Activated T-helper 1 cell treated with anti-CD3 and anti-CD28 coated beads, Interleukin-12 subunit alpha, Interleukin-12 subunit beta, Interleukin-2, Interleukin-4 antibody, amounts not matched to agents 30 ng/mL and 10 ng/mL and 1 ng/mL, durations not matched to agents 14 hours and 24 hours and 36 hours (primary cell): ENCODE measurements at places on chromosomes 4 and X. TPM values are rescaled to one million over a fixed set of nuclear protein-coding genes. Genes with fewer than 3 reads are reported as not detected.

The UCP1 gene
- not detected in 2 replicates for total RNA-seq

The TMEM184C gene
- 21.6 and 22.7 TPM in 2 replicates for total RNA-seq

The MAGEB10 gene
- total RNA-seq: not detected in 2 replicates

The RAB33A gene
- 20.5 and 21.5 TPM in 2 replicates for total RNA-seq

The RRH gene
- 0.13 TPM in 1 of 2 replicates, not detected in the other for total RNA-seq

The RCHY1 gene
- total RNA-seq: 25.0 and 25.6 TPM in 2 replicates

The PCDH11X gene
- not detected in 2 replicates for total RNA-seq

The CSAG1 gene
- total RNA-seq: not detected in 2 replicates

The XKRX gene
- total RNA-seq: 0.39 and 0.51 TPM in 2 replicates

The IGFBP7 gene
- not detected in 2 replicates for total RNA-seq

GRCh38 chrX:129679901-129680300, 25.1 kb upstream of the APLN start:
- DNase-seq: no peak

DNA sequence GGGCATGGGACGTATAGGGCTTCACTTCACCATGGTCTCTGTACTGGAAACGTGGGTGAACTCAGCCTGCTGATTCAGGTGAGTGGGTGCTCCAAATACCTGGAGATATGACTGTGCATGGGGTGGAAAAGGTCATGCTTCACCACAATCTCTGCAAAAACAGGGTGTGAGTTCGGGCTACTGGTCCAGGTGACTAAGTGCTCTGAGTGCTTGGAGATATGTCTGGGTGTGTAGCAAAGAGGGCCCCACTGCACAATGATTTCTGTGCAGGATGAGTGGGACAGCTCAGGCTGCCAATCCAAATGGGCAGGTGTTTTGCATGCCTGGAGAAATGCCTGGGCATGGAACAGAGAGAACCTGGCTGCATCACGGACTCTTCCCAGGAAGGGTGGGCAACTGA, 11.2 kb upstream of the CPXCR1 start:
- DNase-seq: no peak

GRCh38 chrX:10042055-10042454, 74.9 kb downstream of the CLDN34 start:
- no peak for DNase-seq

DNA sequence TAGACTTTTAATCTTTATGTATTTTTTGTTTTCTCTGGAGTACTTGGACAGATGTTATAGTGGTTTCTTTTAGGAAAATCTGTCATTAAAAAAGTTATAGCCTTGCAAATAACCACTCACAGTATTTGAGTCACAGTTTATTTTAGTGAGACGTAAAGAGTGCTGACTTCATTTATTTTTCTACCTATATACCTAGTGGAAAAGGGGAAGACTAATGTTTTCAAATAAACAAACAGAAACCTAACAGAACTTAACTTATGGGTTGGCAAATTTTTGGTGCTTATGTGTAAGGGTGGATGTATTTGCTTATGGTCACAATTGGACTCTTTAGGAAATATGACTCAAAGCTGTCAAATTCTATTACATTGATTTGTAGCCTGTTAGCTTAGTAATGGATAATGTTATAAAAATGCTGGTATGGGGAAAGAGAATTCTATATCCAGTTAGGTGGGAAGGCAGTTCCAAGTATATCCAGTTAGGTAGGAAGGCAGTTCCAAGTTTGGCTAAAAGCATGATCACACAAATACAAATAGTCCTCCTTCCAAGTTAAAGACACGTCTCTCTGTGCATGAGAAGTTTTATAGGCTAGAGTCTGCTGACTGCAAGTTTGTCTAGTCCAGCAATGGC, 61.9 kb downstream of the SLC9A6 start:
- DNase-seq: no peak

DNA sequence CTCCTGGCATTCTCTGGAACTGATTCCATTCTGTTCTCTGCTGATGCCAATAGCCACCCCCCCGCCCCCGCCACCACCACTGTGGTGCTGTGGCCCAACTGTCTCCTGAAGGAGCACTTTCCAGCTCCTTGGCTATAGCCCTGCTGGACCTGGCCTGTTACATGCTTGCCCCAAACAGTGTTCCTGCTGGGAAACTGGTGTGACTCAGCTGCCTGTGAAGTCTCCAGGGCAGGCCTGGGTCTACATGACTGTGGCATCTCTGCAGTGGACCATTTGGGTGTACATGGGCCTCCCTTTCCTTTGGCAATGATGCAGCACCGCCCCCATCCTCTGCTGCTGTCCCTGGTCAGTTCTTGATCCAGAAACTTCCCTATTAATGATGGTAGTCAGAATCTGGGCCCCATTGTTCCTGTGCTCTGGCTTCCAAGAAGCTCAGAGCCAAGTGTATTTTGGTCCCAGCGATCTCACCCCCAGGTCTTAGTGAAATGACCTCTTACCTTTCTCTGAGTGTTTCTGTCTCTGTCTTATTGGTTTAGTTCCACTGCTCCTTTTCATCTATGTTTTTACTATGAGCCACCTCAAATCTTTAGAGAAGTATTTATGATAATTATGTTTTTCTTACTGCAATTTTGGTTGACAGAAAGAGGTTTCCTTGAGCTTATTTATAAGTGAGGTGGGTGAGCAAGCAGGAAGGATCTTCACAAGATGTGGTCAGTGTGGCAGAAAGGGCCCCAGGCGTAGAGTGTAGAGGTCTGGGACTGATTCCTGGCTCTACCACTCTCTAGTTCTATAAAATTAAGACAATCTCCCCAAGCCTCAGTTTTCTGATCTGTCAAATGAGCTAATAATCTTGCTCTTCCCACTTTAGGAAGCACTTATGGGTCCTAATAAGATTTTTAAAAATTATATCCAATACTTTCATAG, 210.7 kb upstream of the EOLA2 start:
- no peak for DNase-seq

DNA sequence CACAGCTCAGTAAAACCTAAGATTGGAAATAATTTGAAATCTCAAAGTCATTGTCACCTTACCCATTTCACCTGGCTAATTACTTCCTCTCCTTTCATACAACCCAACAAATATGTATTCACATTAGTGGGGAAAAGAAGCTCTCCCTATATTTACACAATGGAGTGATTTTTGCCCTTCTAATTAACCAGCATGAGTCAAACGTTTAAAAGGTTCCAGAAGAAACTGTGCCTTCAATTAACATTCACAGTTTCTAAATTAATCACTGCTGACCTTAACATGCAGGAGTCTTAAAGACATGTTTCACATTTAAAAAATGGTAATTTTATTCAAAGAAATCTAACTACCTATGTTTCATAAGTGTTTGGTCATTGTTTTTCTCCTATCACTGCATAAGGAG, 254.6 kb downstream of the CBLL2 start:
- DNase-seq: no peak

GRCh38 chrX:39734174-39734776, 363.5 kb downstream of the BCOR start:
- no peak for DNase-seq

DNA sequence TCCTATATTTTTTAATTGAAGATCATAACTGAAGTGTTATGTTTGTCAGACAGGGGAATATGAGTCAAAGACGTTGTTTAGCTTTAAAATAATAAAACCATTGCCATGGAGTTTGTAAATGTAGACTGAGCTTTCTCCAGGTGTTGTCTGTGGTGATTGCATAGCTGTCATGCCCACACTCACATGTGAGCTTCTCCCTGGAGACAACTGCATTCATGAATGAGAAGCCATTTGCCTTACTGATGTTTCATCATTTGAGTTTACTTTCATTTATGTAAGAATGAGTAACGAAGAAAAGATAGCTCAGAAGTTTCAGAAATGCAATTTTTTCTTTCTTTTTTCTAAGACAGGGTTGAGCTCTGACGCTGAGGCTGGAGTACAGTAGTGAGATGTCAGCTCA, 339.1 kb downstream of the GALNTL6 start:
- no peak for DNase-seq

GRCh38 chrX:21708116-21708515, 49.8 kb downstream of the SMPX start:
- DNase-seq: no peak

DNA sequence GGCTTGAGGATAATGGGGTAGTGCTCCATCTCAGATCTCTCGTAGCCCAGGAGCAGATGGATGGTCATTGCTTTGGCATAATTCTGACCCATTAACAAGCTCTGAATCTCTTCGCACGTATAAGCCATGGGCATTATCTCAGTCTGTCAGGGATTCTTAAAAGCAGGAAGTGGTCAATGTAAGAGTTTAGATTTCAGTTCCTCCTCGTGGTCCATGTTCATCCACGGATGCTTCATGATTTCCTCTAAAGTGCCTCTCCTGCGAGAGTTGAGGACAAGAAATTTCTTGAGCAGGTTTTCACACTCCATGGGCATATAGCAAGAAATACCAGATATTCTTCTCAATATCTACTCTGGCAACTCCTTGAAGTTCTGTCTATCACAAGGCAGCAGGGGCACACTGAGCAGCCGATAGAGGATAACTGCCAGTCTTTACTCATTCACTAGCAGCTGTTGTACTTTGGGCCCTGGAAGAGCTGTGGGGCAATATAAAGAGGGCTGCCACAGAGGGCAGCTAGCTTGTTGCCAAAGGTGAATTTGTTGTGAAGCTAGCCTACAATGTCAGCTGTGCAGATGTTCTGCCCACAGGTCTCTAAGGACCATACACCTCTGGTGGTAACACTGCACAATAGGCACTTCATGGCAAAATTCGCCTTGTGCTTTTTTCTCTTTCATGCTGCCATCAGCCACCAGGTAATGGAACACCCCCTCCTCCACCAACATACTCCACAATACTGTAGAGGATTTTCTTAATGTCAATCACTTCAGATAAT, 52.0 kb upstream of the WDR17 start:
- no peak for DNase-seq

DNA sequence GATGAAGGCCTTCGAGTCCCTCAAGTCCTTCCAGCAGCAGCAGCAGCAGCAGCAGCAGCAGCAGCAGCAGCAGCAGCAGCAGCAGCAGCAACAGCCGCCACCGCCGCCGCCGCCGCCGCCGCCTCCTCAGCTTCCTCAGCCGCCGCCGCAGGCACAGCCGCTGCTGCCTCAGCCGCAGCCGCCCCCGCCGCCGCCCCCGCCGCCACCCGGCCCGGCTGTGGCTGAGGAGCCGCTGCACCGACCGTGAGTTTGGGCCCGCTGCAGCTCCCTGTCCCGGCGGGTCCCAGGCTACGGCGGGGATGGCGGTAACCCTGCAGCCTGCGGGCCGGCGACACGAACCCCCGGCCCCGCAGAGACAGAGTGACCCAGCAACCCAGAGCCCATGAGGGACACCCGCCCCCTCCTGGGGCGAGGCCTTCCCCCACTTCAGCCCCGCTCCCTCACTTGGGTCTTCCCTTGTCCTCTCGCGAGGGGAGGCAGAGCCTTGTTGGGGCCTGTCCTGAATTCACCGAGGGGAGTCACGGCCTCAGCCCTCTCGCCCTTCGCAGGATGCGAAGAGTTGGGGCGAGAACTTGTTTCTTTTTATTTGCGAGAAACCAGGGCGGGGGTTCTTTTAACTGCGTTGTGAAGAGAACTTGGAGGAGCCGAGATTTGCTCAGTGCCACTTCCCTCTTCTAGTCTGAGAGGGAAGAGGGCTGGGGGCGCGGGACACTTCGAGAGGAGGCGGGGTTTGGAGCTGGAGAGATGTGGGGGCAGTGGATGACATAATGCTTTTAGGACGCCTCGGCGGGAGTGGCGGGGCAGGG, 568 bp downstream of the HTT start:
- DNase-seq: peak; percentile 27

GRCh38 chr4:186669159-186669731, 54.4 kb downstream of the FAT1 start:
- no peak for DNase-seq

- DNase-seq: no peak
These were observed 53.5 kb upstream of the KLF3 start for GRCh38 chr4:38610521-38610920.

DNA sequence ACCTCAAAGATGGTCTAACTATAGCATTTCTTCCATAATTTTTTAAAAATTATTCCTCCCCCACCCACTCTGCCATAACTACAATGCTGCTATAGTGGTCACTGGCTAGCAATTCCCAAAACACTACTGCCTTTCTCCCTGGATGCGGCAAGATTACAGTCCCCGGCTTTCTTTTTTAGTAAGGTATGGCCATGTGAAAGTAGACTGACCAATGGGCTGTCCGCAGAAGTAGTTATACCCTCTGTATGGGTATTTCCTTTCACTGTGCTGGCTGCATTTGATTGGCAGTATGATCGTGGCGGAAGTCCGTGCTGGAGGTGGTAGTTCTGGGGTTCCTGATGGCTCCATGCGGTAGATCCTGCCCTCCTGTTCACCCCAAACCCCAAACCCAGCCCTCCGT, 166.0 kb downstream of the FBXO8 start:
- no peak for DNase-seq

DNA sequence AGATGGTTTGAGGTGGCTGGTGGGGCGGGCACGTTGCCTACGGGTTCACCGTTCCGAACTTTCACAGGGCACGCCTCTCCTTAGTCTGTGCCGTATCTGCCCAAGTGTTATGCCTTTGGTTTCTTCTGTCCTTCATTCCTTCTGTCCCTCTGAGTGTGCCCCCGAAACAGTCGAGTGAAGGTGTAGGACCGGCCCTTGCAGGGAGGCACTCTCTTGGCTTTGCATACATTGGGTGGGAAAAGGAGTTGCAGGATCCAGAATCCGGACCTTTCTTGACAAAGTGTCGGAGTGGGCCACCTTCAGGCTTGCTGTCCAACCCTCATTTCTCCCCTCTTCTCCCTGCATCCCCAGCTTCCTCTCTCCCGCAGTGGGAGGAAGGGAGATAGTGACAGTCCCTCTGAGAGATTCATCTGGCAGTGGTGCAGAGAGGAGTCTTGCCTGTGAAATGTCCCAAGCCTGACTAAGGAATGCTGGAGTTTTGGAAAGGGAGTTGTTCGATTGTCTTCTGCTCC, 569 bp downstream of the ARFIP1 start:
- DNase-seq: no peak

- DNase-seq: peak; percentile 64
These were observed 8.6 kb downstream of the NOP14 start for GRCh38 chr4:2954358-2955185.

DNA sequence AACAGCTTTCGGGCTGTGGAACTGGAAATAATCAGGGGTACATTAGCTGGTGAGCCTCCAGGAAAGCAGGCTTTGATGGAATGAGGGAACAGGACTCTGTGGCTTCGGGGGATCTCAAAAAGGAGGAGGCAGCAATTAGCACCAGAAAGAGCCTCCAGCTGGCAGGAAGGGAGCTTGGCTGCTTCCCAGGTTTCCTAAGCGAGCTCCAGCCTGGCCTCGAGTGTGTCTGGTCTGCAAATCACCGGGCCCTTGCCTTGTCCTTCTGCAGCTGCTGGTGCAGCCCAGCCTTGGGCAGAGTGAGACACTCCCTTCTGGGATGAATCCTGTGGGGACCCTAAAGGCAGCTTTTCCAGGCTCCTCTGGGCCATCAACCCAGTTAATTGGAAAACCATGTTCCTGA, 10.7 kb upstream of the PDHA1 start:
- no peak for DNase-seq

DNA sequence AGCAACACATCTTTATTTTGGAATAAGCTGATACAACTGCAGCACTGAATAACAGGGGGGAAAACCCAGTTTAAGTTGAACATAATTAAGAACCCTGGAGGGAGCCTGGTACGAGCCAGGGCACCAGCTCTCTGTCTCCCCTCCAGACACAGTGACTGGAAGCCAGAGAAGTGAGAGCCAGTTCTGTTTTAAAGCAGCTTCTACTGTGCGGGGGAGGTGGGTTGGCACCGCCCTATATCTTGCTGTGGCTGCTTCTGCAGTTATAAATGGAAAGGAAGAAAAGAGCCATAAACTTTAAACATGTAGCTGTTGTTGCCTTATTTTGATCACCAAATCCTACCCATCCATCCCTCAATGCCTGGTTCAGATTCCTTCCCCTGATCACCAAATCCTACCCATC, 207.9 kb upstream of the ANXA3 start:
- DNase-seq: no peak
